ENCODE measurements at places on chromosomes 16 and 17.

GRCh38 chr17:12536021-12536420 lies 129.7 kb upstream of the MYOCD start:
- DNase-seq: no peak

DNA sequence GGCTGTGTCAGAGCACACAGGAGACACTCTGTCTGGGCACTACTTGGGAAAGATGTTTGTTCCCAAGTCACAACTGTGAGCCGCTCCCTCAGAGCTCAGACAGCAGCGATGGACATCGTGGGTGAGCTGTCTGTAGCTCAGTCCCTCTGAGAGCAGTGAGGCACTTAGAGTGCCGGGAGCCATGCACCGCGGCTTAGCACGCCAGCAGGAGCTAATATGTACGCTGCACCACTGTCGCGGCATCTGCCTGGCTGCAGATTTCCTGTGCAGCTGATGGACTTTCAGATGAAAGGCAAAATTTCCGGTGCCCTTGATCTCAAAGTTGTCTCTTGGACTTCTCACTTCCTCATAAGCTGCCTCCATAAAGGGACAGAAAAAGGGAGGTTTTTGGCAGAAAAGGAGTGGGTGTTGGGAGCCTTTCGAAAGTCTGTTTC lies 92.8 kb upstream of the ZNF469 start:
- no peak for DNase-seq

DNA sequence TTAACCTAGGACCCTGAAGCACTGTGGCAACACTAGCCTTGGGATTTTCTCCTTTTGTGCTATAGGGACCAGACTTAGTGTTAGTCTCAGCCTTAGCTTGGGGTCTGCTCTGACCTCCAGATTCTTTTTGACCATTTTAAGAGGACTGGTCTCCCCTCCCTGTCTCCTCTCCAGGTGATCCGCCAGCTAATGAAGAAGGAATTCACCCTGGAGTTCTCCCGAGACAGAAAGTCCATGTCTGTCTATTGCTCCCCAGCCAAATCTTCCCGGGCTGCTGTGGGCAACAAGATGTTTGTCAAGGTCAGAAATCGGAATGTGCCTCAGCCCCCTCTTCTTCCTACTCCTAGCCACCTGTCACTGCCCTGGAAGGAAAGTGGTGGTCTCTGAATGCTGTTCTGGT lies 19.5 kb downstream of the ATP2A1 start:
- DNase-seq: no peak

GRCh38 chr16:6018848-6019489 lies 921.4 kb upstream of the EEF2KMT start:
- DNase-seq: no peak

GRCh38 chr17:59001158-59001814 lies 105.4 kb downstream of the TRIM37 start:
- DNase-seq: peak; percentile 4

GRCh38 chr17:57068222-57068658 lies 16.8 kb upstream of the AKAP1 start:
- no peak for DNase-seq

- no peak for DNase-seq
Observed at GRCh38 chr17:29039764-29040598, 3.0 kb upstream of the PIPOX start.

DNA sequence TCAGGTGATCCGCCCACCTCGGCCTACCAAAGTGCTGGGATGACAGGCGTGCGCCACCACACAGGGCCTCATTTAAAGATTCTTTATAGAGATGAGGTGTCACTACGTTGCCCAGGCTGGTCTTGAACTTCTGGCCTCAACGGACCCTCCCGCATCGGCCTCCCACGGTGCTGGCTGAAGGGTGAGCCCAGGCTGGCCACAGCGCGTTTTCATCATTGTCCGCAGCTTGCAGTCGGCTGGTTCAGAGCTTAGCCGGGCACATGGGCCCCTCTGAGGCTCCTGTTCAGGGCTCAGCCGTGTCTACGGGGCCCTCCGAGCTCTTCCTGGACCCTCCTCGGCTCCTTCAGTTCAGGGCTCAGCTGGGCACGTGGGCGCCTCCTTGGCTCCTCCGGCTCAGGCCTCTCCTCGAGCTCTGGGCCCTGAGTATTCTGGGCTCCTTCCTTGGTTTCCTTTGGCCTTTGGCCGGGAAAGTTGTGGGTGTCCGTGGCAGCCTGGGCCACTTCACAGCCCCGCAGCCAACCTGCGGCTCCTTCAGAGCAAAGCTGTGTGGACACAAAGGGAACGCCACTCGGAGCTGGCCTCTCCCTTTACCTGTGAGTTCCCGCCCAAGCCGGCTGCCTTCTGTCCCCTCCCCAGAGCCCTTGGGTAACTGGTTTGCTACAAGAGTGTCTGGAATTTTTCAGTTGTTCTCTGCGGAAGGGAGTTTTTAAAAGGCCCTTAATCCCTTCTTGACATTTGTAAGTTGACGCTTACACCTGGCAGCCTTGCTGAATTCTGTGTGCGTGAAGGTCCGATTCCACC lies 1.2 kb upstream of the MSLN start:
- no peak for DNase-seq

GRCh38 chr16:14140923-14141322 lies 69.8 kb downstream of the MRTFB start:
- no peak for DNase-seq

DNA sequence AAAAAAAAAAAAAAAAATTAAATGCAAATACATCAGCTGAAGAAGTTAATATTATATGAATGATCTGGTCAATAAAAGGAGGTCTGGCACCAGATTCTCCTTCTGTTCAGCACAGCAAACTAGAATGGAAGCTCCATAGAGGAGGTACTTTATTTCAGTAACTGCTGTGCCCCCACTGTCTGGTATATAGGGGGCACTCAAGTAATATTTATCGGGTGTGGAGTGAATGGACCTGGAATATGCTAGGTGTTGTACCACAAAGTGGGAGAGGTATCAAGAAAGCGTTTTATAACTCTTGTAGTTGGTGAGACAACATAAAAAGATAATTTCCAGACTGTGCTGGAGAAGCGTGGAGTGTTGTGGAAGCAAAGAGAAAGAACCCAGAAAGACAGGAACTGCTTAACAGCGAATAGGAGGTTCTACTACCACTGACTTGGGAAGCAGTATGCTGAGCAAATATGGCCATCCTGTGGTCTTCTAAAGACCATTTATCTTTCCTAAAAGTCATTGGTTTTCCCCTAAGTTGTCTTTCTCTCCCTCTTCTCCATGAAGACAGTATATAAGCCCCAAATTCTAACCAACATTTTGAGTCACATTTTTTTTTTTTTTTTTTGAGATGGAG lies 12.2 kb upstream of the PRKCA start:
- no peak for DNase-seq

GRCh38 chr17:81295676-81296381 lies 722 bp upstream of the SLC38A10 start:
- no peak for DNase-seq

Data from iPS DF 6.9 (cell line).